ENCODE measurements at places on chromosomes 13 and 19.

GRCh38 chr13:23679220-23679619, 109.0 kb downstream of the TNFRSF19 start:
- no peak for DNase-seq

- DNase-seq: no peak
Measured at GRCh38 chr13:114303700-114304327, 10.5 kb upstream of the CHAMP1 start.

- no peak for DNase-seq
Measured at GRCh38 chr19:37077501-37077933, 716 bp upstream of the ZNF420 start.

- DNase-seq: no peak
Measured at GRCh38 chr19:3506384-3507340, 551 bp downstream of the FZR1 start.

GRCh38 chr13:44508562-44509077, 67.5 kb downstream of the TSC22D1 start:
- no peak for DNase-seq

- peak; percentile 36 for DNase-seq
Measured at GRCh38 chr13:44575741-44576350, at the start of gene TSC22D1. Gene TSC22D1, minus strand, starts transcription at chr13:44576330. Its CDS starts 256 bp downstream, at chr13:44576074.

- no peak for DNase-seq
Measured at GRCh38 chr13:19725320-19725719, 57.4 kb downstream of the PSPC1 start.

- no peak for DNase-seq
Measured at GRCh38 chr13:29868581-29868980, 18.2 kb upstream of the UBL3 start.

DNA sequence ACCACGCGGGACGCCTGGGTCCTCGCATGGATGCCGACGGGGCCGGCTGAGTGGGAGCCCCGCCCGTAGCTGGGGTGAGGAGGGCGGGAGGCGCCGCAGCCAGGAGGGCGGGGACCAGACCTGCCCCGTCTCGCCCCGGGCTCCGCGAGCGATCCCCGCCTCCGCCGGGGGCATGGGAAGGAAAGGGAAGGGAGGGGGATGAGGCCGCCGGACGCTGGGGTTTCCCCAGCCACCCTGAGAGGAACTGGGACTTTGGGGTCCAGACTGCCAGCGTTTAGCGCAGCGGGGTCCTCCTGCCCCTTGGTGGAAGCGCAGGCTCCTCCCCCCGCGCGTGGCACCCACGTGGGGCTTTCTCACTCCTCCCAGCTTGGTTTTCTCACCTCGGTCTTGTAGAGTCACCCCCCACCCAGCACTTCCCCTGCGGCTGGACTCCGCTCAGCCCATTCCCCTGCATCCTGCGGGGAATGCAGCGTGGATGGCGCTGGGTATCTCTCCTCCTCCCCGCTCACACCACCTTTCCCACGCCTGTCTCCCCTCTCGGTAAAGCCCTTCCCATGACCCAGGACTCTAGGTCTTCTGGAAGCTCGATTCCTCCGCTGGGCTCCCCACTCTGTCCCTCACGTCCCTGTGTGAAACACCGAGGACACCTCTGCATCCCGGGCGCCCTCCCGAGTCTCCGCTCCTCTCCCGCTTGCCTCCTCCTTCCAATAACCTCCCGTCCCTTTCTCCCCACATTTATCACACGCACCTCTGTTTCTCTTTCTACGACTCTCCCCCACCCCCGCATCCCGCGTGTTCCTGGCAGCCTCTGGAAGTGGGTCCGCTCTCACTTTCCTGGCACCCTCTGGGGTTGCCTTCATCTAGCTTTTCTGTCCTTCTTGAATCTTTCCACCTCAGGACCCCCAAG, 2.1 kb downstream of the TGFB1 start:
- peak; percentile 60 for DNase-seq

GRCh38 chr13:106588367-106588766, 20.4 kb upstream of the ARGLU1 start:
- no peak for DNase-seq

DNA sequence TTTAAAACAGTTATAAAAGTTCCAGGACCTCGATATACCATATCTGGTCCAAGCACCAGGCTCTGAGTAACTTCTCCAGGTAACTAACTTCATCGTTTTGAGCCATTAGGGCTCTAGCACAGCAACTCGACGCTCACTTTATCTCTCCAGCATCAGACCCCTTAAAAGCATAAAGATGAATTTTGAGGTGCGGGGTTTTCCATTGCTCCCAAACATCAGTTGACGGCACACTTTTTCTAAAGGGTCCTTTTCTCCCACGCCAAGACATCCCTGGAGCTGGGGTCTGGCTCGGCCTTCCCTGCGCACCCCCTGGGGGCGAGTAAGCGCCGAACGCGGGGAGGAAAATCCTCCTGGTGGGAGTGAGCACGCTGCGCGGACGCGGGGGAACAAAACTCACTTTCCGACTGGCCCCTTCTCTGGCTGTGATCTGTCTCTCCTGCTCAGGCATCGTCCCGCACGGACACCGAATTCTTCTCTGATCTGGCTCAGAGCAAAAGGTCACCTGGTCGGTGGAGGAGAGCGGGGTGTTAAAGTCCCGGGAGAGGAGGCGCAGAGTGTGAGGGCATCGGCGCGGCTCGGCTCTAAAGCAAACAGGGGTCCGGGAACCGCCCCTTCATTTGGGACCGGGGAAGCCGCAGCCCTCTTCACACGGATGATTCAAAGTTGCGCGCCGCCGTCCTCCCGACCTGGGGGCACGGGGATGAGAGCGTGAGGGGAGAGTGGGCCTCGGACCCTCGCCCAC, at the start of gene ATP7B:
TSS of gene ATP7B (minus strand) at position 561 of the 742 bp plus-strand sequence. CDS start at position 448, 113 bp downstream.
- peak; percentile 28 for DNase-seq

DNA sequence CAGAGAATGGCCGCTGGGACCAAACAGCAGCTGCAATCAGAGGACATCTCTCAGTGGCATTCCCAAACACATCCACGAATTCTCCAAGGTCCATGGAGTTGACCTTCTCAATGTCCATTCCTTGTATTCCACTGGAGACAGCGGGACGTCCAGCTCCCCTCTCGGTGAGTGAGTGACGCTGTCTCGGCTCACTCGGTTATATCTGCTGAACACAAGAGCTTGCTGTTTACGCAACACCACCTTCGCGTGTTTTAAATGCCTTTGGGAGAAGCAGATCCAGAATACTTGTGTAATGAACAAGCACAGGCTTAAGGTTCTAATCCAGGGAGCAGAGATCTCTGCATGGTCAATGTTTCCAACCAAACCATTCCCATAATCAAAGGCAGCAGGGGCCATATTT, at the start of gene URAD:
TSS of gene URAD (minus strand) at position 174 of the 400 bp plus-strand sequence. CDS start at position 118, 56 bp downstream.
- no peak for DNase-seq

DNA sequence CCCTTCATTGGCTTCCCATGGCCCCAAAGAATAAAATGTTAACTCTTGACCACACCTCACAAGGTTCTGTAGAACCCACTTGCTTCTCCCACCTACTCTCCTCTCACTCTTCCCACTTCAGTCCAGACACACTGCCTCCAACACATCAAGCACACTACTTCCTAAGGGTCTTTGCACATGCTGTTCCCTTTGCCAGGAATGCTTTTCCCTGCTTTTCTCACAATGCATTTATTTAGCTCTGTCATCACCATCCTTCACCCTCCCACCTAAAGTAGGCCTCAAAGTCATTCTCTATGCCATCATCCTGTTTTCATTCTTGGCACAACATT, 7.9 kb downstream of the IFNL1 start:
- DNase-seq: no peak

GRCh38 chr19:616062-616700, 17.2 kb downstream of the POLRMT start:
- no peak for DNase-seq

DNA sequence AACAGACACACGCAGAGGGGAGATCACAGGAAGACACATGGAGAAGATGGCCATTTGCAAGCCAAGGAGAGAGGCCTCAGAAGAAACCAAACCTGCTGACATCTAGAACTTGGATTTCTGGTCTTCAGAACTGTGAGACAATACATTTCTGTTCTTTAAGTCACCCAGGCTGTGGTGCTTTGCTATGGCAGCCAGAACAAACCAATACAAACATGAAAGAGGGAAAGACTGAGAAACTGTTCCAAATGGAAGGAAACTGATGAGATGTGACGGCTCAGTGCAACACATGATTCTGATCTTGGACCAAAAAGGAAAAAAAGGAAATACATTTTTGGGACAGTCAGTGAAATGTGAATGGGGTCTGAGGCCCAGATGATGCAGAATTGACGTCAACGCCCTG, 30.2 kb upstream of the SACS start:
- no peak for DNase-seq

- peak; percentile 72 for DNase-seq
Measured at GRCh38 chr19:56367829-56368711, 25.3 kb downstream of the ZNF582 start.

- DNase-seq: no peak
Measured at GRCh38 chr19:1361601-1362386, 21.9 kb upstream of the NDUFS7 start.

- DNase-seq: no peak
Measured at GRCh38 chr13:73819711-73820110, 314.5 kb downstream of the KLF12 start.

GRCh38 chr19:18833849-18834643, 2.3 kb downstream of the UPF1 start:
- peak; percentile 16 for DNase-seq

DNA sequence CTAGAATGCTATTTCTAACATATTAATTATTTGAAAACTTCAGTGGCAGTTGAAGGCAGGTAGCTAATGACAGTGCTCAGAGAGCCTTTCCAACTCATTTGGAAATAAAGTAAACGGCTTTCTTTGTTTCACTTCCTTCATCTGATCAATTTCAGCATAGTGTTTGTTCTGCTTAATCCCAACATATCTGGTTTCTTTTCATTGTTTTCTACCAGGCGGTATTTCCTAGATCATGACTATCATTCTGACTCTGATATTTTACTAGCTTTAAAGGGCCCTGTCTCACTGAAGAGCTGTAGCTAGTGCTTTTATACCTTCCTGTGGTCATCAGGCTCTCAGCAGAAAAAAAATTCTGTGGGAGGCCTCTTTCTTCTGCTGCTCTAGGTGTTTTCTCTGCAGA, 178.6 kb downstream of the RBM26 start:
- DNase-seq: no peak

DNA sequence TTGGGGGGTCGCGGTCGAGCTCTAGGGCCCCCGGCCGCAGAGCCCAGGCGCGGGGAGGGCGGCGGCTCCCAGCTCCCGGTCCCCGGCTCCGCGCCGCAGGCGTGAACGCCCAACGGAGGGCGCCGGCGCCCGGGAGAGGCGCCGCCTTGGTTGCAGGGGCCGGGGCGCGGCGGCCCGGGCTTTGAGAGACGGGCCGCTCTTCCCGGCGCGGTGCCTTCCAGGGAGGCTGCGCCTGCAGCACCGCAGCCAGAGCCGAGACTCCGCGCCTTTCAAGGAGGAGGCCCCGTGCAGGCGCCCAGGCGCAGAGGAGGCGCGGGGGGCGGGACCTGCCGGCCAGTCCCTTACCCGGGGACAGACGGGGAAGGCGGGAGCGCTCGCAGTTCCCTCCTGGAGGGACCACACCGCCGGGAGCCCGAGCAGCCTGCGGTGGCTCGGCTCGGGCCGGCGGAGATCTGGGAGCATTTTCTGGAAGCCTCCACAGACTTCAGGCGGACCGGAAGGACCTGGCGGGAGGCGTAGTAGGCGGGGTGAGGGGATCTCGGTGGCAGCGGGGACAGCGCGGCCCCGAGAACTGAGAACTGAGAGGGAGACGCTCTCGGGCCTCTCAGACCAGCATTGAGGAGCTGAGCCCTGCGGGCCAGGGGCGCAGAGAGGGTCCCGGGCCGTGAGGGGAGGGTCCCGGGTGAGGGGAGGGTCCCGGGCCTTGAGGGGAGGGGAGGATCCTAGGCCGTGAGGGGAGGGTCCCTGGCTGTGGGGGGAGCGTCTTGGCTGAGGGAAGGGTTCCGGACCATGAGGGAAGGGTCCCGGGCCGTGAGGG, 25.5 kb upstream of the MCF2L start:
- peak; percentile 48 for DNase-seq

DNA sequence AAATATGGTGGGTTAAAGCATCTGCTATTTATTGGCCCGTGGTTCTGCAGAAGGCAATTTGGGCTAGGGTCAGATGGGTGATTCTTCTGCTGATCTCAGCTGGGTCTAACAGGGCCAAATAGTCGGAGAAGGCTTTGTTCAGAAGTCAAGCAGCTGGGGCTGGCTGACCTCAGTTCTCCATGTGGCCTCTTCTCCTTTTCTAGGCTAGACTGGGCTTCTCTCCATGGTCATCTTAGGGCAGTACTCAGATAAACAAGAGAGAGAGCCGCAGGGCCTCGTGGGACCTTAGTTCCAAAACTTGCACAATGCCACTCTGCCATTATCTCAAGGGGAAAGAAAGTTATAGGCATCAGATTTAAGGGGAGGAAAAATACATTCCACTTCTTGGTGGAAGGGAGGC, 89.6 kb downstream of the NALCN start:
- DNase-seq: no peak

- no peak for DNase-seq
Measured at GRCh38 chr13:95470574-95471366, 81.8 kb upstream of the CLDN10 start.

DNA sequence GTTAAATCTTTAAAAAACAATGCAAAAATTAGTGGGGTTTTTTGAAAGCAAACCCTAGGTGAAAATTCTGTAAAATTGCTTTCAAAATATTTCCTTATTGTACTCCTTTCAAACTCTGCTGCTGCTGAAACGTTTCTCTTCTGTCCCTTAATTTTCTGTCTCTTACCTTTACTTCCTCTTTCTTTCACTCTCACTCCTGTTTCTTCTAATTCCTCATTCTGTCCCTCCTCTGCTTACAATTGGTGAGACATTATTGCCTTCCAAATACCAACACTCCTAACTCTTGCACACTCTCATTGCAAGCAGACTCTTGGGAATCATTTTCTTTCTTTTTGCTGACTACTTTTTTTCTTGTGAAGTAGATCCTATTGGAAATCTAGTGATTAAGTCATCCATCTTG, 685.6 kb upstream of the SLITRK1 start:
- DNase-seq: no peak

GRCh38 chr19:10699650-10700335, 1.4 kb upstream of the QTRT1 start:
- no peak for DNase-seq

- no peak for DNase-seq
Measured at GRCh38 chr19:48252609-48253008, 3.1 kb downstream of the CARD8 start.

DNA sequence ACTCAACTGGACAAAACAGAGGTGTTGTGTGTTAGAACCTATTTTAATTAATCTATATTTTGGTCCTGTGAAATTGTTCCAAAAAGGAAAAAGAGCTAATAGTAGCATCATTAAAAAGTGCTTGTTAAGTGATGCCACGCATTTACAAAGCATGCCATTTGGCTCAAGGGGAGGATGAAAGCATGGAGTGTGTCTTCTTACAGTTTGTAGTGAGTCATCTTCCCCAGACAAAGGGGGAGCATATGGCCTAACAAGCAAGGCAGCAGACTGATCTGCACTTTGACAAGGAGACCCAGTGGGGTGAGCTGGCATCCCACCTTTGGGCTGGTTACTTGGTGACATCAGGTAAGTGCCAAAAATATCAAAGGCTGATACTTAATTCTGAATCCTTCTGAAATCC, 297.0 kb downstream of the FGF9 start:
- DNase-seq: no peak

DNA sequence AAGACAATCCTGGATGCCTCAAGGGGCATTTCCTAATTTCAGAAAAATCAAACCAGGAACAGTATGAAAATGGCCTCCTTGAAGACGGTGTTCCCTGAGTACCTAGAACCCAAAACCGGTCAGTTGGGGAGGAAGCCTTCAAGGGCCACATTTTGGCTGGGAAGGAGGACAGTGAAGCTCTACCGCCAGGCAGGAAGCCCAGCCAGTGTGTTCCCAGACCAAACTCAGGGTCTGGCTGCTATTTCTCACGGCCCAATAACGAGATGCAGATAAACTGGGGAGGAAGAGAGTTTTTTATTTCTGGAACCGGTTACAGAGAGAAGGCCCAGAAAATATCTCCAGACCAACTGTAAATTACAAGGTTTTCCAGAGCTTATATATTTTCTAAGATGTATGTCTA, 24.3 kb upstream of the CEACAM21 start:
- DNase-seq: no peak

All from frontal cortex (tissue), 4 donors.